ENCODE measurements at places on chromosomes 4 and X. TPM values are rescaled to one million over a fixed set of nuclear protein-coding genes. Genes with fewer than 3 reads are reported as not detected.

PCSK1N gene
- 8.5 TPM for total RNA-seq

CXCL9 gene
- total RNA-seq, result not detected

GYPB gene
- not detected for total RNA-seq

CTAG1A gene
- total RNA-seq, result not detected

GPC4 gene
- 17.3 TPM for total RNA-seq

TLR8 gene
- not detected for total RNA-seq

C1QTNF7 gene
- total RNA-seq, result not detected

KIT gene
- 1.4 TPM for total RNA-seq

CT55 gene
- total RNA-seq, result not detected

GPRASP1 gene
- 8.7 TPM for total RNA-seq

TCP11X2 gene
- total RNA-seq, result 0.24 TPM

MAGEA1 gene
- not detected for total RNA-seq

DUSP9 gene
- total RNA-seq, result 8.7 TPM

NAT8L gene
- total RNA-seq, result 14.6 TPM

SPATA18 gene
- total RNA-seq, result 13.6 TPM

CLDN34 gene
- total RNA-seq, result not detected

CPLX1 gene
- 0.92 TPM for total RNA-seq

ZCCHC18 gene
- 4.1 TPM for total RNA-seq

SPARCL1 gene
- 0.11 TPM for total RNA-seq

BRS3 gene
- not detected for total RNA-seq

LRP2BP gene
- 0.63 TPM for total RNA-seq

HSFX4 gene
- not detected for total RNA-seq

SLC38A5 gene
- total RNA-seq, result 1.6 TPM

F8 gene
- total RNA-seq, result 10.0 TPM

MCUB gene
- total RNA-seq, result 1.4 TPM

MAGEE2 gene
- not detected for total RNA-seq

PIGA gene
- 12.3 TPM for total RNA-seq

PABPC1L2A gene
- not detected for total RNA-seq

MXRA5 gene
- total RNA-seq, result 0.09 TPM

SLITRK2 gene
- total RNA-seq, result 0.09 TPM

TMEM271 gene
- total RNA-seq, result not detected

ATP1B4 gene
- 0.11 TPM for total RNA-seq

CXCL6 gene
- total RNA-seq, result not detected

SUPT20HL1 gene
- 0.04 TPM for total RNA-seq

GPR173 gene
- 12.6 TPM for total RNA-seq

ARHGAP24 gene
- 10.4 TPM for total RNA-seq

SSX2B gene
- total RNA-seq, result not detected

CAPN6 gene
- total RNA-seq, result 0.39 TPM

PAK3 gene
- 2.1 TPM for total RNA-seq

CPE gene
- total RNA-seq, result 204 TPM

SLC10A6 gene
- not detected for total RNA-seq

LRAT gene
- total RNA-seq, result 2.5 TPM

ZDHHC9 gene
- total RNA-seq, result 9.9 TPM

MID1 gene
- total RNA-seq, result 41.2 TPM

SLIT2 gene
- 48.9 TPM for total RNA-seq

CENPI gene
- 1.9 TPM for total RNA-seq

PLP1 gene
- total RNA-seq, result 0.07 TPM

ANKRD50 gene
- total RNA-seq, result 21.8 TPM

FGF16 gene
- total RNA-seq, result 17.9 TPM

IGFBP7 gene
- 66.1 TPM for total RNA-seq

REELD1 gene
- total RNA-seq, result not detected

FAM236D gene
- not detected for total RNA-seq

SULT1E1 gene
- total RNA-seq, result not detected

SATL1 gene
- 0.99 TPM for total RNA-seq

WAS gene
- 1.9 TPM for total RNA-seq
